ENCODE measurements at places on chromosomes 13 and 19.

GRCh38 chr19:10069046-10069445 lies 17.1 kb upstream of the SHFL start:
- peak; percentile 26 for DNase-seq

- DNase-seq = peak; percentile 22
These were observed 226.6 kb upstream of the MAB21L1 start for GRCh38 chr13:35703061-35703460.

DNA sequence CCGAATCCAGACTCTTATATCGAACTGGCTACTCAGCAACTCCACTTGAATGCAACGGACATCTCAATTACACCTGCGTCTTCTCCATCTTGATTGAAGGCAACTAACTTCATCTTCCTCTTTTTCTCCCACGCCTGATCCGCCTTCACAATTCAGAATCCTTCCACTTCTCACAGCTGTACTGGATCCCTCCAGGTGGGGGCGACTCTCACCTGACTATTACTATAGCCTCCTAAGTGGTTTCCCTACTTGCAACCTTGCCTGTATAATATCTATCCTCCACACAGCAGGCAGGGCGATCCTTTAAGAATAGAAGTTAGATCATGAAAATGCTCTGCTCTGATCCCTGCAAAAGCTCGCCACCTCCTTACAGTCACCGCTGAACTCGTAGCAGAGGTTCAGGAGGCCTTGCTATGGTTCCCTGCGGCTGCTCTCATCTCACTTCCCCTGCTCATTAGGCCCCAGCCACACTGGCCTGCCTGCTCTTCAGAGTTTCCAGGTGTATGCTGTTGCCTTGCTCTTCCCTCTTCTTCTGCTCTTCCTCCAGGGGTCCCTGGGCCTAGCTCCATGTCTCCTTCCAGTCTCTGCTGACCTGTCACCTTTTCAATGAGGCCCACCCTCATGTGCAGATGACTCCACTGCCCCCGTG lies 31.9 kb downstream of the RFXAP start:
- peak; percentile 37 for DNase-seq

- DNase-seq = peak; percentile 84
These were observed 44.2 kb downstream of the WASF3 start for GRCh38 chr13:26601669-26602068.

GRCh38 chr19:55832676-55833075 lies 877 bp upstream of the NLRP11 start:
- DNase-seq = no peak

GRCh38 chr13:42899266-42899665 lies 92.8 kb downstream of the EPSTI1 start:
- no peak for DNase-seq

DNA sequence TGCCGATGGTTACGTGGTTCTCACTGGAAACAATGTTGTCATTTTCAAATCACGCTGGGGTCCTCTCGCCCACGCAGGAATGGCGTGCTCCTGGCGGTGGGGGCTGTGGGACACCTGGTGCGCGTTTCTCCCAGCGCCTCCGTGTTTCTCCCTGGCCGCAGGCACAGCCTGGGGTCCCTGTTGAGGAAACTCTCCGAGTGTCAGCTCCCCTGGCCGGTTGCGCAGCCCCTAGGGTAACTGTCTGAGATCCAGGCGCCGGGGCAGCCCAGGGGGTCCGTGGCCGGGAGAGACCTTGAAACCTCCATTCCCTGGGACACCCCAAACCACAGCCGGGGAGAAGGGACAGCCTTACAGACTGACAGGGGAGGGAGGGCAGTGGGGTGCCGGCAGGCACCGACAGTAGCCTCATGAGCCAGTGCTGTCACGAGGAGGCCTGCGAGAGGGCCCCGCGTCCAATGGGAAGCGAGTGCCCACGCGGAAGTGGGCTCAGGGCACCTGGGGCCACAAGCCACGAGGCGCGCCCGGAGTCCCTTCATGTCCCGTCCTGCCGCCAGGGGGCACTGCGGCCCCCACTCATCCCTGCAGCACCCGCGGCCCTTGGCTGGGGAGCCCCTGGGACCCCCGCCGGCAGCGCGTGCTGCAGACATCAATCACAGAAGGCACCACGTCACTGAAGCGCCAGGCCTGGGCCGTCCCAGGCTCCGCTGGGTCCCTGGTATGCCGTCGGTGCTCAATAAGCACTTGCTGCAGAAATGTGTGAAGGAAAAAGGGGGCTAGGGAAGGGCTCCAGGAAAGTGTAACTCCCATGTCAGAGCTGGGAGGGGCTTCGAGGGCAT lies 9.5 kb downstream of the ADAMTSL5 start:
- peak; percentile 51 for DNase-seq

DNA sequence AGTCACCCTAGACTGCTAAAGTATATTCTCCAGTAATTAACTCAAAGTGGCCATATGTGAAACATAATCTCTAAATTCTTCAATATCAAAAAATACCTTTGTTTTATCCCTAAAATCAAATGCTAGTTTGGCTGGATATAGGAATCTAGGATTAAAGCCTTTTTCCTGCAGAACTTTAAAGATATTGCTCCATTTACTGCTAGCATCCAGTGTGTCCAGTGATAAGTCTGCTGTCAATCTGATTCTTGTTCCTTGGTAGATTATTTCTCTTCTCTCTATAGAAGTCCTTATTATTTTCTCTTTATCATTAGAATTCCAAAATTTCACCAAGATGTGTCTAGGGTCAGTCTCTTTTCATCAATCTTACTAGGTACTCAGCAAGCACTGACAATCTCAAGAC lies 384.6 kb downstream of the FGF14 start:
- no peak for DNase-seq

DNA sequence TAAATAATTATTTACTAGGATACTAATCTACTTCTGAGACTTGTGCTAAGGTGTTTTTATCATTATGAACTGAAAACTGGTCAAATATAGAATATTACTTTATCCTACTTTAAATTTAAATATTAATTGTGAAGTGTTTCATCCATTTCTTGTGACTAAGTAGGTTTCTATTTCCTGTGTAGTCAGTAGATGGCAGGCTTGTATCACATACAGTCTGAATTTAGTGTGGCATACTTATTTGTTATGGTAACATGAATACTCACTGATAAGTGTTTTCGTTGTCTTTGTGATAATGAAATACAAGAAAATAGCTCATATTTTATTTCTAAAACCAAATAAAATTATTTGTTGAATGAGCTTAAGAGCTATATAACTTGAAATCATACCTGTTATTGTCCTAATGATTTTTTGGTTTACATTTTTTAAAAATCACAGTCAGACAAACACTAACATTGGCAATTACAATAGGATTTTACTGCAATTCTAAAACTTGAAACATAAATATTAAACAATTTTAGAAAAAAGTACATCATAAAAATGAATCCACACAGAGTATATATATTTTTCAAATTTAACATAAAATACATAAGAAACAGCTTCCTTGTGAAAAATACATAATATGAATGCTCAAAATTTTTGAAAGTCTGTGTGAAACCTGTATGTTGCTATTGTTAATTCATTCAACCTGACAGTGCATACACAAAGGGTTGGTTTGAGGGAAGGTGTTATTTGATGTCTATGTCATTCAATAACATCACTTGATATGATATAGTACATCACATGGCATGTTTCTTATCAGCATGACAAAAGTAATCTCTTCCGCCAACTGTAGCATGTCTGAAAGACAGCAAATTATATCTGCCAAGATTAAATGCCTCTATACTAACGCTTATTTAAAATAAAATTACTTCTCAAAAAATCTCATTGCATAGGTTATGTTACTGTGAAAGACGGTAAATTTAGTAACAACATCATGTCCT lies 904.8 kb upstream of the PCDH20 start:
- peak; percentile 70 for DNase-seq

- DNase-seq = peak; percentile 83
These were observed 18.2 kb downstream of the LSM4 start for GRCh38 chr19:18304458-18305310.

DNA sequence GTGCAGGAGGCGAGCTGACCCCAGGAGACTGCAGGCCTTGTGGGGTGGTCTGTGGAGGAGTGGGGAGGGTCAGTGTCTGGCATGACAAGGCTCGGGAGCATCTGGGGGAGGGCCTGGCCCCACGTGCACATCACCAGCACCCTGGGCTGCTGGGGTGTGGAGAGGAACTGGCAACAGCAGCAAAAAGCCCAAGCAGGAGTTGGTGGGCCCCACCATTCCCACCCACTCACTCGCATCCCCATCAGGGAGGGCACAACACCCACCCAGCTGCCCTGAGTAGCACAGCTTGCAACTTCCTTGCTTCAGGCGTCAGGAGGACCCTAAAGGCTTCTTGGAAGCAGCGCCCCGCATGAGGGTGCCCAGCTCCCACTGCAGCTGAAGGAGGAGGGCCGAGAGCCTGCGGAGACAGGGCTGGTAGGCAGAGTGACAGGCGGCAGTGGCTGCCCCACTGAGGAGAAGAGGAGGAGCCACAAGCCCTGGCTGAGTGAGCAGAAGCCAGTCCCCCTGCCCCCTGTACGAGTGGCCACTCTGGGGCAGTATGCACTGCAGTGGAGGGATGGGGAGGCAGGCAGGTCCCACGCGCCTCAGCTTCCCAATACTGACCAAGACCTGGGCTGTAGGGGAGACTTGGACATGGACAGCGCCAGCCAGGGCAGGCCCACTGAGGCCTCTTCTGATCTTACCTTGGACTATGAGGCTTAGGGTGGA lies 26.5 kb downstream of the ELL start:
- DNase-seq = no peak

DNA sequence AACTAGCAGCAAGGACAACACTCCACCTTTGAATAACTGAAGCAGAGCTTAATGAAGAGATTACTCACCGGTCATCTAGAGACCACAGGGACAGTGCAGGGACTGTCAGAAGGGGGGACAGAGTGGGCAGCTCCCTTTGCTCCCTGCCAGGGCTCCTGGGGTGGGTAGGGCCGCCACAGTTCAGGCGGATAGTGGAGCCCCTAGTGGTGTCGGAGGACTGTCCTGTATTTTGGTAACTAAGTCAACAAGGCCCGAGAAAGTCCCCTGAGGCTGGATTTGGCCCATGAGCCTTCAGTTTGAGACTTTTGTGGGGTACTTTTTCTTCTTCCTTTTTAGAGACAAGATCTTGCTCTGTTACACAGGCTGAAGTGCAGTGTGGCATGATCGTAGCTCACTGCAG lies 44.6 kb downstream of the GJA3 start:
- DNase-seq = no peak

DNA sequence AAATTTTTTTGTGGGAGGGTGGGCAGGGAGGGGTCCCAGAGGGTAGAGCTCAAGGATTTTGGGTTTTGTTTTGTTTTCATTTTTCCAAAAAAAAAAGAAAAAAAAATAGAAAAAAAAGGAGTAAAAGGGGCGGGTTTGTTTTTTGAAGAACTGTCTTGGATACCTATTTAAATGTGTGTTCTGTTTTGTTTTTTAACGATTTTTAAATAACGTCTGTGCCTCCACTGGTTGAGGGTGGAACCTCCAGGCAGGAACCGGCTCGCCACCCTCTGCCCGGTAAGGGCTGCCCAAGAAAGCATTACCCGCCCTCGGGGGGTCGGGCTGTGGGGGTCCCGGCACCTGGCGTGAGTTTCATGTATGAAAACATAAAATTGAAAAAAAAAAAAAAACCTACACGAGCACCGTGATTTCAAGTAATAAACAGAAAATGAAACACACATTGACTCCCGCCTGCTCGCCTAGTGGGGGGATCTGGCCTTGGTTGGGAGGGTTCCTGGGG lies 10.4 kb downstream of the MIDN start:
- DNase-seq = no peak

- no peak for DNase-seq
These were observed 37.9 kb downstream of the OR10H4 start for GRCh38 chr19:15986701-15987100.

DNA sequence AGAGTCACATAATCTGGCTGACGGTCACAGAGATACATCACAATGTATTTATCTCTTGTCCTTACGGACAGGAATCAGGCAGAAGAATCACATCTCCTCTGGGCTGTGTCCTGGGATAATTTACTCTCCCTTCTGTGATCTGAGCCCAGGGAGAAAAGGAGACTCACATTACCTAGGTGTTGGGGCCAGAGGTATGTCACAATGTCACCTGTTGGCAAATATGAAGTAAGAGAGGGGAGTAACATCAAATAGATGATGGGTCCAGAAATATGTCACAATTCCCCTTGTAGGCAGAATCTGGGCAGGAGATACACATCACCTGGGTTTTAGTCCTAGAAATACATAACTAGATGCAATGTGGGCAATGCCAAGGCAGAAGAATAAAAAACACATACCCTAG lies 67.2 kb downstream of the ZNF726 start:
- DNase-seq = no peak

DNA sequence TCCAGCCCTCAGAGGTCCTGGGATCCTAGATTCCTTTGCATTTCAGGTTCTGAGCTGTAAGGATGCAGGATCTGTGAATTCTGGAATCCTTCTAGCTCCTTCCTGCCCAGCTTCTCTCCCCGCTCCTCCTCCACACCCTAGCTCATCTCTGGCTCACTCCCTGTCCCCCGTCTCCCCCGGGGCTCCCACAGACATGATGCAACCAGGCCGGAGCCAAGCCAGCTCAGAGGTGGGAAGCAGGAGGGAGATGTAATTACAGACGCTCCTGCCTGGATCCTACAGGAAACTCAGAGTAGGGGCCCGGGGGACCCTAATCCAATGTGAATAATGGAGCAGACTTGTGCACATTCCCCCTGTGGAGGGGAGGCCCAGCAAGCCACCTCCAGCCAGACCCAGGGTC lies 4.5 kb downstream of the GNG8 start:
- peak; percentile 69 for DNase-seq

DNA sequence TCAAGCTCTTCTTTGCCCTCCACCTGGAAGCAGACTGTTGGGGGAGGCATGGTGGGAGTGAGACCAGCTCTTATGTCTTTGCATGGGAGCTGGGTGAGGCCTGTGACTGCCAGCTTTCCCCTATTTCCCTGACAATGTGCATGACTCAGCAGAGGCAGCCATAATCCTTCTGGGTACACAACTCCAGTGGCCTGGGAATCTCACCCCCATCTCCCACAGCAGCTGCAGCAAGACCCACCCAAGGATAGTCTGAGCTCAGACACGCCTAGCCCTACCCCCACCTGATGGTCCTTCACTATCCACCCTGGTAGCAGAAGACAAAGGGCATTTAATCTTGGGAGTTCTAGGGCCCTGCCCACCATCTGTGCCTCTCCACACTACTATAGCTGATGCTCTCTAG lies 41.4 kb upstream of the FGF14 start:
- no peak for DNase-seq

GRCh38 chr19:45464852-45465441 lies 2.8 kb upstream of the FOSB start:
- DNase-seq = no peak

GRCh38 chr19:51891193-51891747 lies 3.5 kb upstream of the ZNF577 start:
- no peak for DNase-seq

GRCh38 chr13:27942972-27943371 lies 23.2 kb downstream of the PDX1 start:
- no peak for DNase-seq

GRCh38 chr19:46896076-46896794 lies 35.4 kb downstream of the ARHGAP35 start:
- no peak for DNase-seq
